Suprapubic skin (tissue), 4 donors: ENCODE measurements at places on chromosomes 7 and 10.

DNA sequence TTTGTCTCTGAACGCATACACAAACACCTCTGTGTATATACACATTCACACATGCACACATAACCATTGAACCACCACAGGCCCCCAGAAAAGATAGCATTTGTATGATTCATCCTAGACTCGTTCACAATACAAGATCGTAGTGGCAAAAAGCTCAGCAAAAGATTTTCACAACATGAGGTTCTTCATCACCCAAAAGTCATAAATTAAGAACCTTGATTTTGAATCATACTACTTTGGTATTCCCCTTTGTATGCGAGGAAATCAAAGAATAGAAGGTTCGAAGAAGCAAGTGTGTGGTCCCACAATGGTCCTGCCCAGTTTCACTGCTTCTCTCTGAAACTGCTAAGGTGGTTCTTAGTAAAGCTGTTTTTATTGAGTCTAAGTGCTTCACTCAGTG lies 200.7 kb downstream of the CELF2 start:
- DNase-seq: no peak

DNA sequence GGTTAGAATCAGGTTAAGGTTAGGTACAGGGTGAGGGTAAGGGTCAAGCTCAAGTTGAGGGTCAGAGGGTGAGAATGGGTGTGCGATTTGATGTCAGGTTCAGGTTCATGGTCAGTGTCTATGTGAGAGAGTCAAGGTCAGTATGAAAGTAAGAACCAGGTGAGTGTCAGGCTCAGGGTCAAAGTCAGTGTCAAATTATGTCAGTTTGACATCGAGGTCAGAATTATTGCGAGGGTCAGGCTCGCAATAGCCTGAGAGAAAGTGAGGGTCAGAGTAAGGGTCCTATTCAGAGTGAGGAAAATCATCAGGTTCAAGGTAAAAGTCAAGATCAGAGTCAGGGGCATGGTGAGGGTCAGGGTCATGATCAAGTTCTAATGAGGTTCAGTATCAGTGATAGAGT lies 13.0 kb downstream of the MRPS24 start:
- DNase-seq: no peak

GRCh38 chr10:130301021-130301892 lies 165.1 kb downstream of the GLRX3 start:
- no peak for DNase-seq

GRCh38 chr7:81014266-81014665 lies 95.4 kb upstream of the SEMA3C start:
- DNase-seq: no peak

DNA sequence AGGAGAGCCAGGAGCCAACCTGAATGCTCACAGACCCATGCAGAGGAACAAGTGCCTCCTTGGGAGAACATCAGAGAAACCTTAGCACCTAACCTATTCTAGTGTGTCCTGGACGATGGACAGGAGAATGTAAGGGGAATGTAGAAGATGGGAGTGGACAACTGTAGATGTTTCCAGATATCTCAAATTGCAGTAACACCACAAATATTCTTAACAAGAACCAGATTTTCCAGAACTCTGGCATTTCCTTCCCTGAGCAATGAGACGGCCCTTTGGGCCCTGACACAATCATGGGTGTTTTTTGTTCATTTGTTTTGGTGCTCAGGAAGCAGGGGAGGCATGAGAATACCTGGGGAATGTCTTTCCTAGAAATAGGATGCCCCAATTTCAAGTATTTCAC lies 196.1 kb upstream of the PRSS1 start:
- DNase-seq: no peak

- no peak for DNase-seq
Measured at GRCh38 chr7:55307123-55307916, 57.8 kb upstream of the LANCL2 start.

DNA sequence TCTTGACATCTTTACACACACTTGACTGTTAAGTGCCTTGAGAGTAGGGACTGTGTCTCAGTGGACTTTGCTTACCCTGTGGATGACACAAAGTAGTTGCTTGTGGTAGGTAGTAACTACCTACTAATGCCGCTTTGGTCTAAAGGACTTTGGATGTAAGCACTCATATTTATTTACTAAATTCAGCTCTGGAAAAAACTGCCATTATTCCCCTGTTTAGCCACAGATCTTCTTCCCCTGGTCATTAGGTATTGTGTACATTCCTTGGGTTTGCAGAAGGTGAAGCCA lies 2.8 kb upstream of the VDAC2 start:
- DNase-seq: no peak

DNA sequence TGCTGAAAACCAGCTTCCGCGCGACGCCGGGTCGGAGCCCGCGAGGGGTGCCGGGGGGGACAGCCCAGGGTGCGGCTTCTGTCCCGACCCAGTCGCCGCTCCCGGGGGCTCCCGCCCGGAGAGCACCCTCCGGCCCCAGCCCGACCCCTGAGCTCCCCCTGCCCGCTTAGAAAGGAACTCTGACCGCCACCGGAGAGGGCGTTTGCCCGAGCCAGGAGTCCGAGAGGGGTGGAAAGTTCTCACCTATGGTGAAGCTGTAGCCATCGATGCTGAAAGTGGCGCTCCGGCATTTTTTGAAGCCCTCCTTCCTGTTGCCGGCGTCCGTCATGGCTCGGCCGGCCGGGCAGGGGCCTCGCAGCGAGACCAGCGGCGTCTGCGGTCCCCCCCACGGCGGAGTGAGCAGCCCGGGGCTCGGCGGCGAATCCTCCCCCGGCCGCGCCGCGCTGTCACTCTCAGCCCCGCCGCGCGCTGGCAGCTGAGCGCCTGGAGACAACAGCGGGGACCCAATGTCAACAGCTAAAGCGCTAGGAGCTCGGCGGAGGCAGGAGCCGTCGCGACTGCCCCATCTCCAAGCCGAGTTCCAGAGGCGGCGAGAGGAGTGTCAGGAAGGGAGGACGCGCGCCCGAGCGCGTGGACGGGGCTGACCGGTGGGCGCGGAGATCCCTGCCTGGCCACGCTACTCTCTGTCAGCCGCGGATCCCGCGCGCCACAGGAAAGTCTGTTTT lies 191.6 kb downstream of the LSM5 start:
- no peak for DNase-seq

GRCh38 chr10:80648106-80648505 lies 110.4 kb downstream of the SH2D4B start:
- DNase-seq: no peak

DNA sequence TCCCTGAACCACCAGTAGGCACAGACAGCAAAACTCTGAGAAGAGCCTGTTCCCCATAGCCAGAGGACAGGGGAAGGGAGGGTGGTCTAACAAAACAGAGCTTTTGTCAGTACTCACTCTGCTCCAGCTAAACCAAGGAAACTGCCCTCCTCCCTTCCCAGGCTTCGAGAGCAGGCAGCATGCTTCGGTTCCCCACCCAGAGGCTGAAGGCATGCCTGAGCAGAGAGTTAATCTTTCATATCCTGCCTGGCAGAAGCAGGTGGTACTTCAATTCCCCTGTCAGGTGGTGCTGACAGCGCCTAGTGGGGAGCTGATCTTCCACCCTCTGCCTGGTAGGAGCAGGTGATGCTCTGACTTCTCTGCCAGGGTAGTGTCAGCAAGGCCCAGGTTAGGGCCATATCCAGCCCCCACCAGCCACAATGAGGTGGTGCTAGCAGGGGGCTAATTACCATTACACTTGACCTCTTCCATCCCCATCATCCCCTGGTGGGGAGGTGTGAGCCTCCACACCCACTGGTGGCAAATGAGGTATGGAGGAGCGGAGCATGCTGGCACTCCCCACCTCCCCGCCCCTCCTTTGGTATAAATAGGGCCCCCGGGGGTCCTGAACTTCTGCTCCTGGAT lies 35.1 kb downstream of the SDK1 start:
- no peak for DNase-seq

DNA sequence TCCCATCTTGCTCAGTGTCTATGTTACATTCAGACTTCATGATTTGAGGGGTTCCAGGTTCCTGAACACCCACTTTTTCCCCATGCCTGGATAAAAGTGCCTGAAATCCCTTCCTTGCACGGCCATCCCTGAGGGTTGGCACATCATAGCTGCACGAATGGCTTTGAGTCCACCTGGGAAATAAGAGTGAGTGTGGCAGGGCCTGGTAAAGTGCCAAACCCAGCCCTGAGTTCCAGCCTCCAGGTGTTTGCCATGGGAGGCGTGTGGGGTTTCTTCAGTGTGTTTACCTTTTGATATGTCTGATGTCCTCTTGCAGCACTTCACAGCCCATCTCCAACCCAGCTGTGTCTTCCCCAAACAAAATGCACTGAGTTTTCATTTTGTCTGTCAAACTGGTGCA lies 145.7 kb downstream of the PAXIP1 start:
- DNase-seq: peak; percentile 50

- DNase-seq: no peak
Measured at GRCh38 chr10:35208536-35208935, 81.9 kb downstream of the CREM start.

- DNase-seq: peak; percentile 74
Measured at GRCh38 chr10:70890917-70891431, 2.6 kb upstream of the PCBD1 start.

GRCh38 chr10:44310762-44311562 lies 73.9 kb downstream of the CXCL12 start:
- peak; percentile 89 for DNase-seq
